GM12878 (cell line): ENCODE measurements at places on chromosomes 1 and 21. TPM values are rescaled to one million over a fixed set of nuclear protein-coding genes. Genes with fewer than 3 reads are reported as not detected.

Gene PAFAH2
- 6.5 and 7.4 TPM in 2 replicates for polyA plus RNA-seq

Gene ST6GALNAC3
- not detected in 2 replicates for polyA plus RNA-seq

Gene MX2
- polyA plus RNA-seq: 26.7 and 26.8 TPM in 2 replicates

Gene ACTL8
- polyA plus RNA-seq: not detected in 2 replicates

Gene C1orf226
- polyA plus RNA-seq: not detected in 2 replicates

Gene CTSS
- 49.7 and 52.4 TPM in 2 replicates for polyA plus RNA-seq

Gene DPT
- not detected in 2 replicates for polyA plus RNA-seq

Gene AGMAT
- polyA plus RNA-seq: 2.9 and 3.6 TPM in 2 replicates

Gene SLAMF6
- polyA plus RNA-seq: 26.8 and 28.3 TPM in 2 replicates

Gene RXRG
- polyA plus RNA-seq: 0.10 TPM in 1 of 2 replicates, not detected in the other

Gene TRAF5
- 16.7 and 19.7 TPM in 2 replicates for polyA plus RNA-seq

Gene EFHD2
- polyA plus RNA-seq: 45.9 and 114 TPM in 2 replicates

Gene S100A9
- not detected in 2 replicates for polyA plus RNA-seq

Gene NR0B2
- not detected in 2 replicates for polyA plus RNA-seq

Gene OPTC
- polyA plus RNA-seq: not detected in 2 replicates
